Stimulated activated CD4-positive, alpha-beta T cell treated with anti-CD3 and anti-CD28 coated beads, Interleukin-1b, Interleukin-23, amount 100 ng/mL, for 1 hour (primary cell): ENCODE measurements at places on chromosomes 13 and 19.

- no peak for DNase-seq
Observed at GRCh38 chr19:4385291-4386040, 14.9 kb downstream of the SH3GL1 start.

GRCh38 chr19:33301900-33302174, 497 bp downstream of the CEBPA start:
- DNase-seq, result no peak

DNA sequence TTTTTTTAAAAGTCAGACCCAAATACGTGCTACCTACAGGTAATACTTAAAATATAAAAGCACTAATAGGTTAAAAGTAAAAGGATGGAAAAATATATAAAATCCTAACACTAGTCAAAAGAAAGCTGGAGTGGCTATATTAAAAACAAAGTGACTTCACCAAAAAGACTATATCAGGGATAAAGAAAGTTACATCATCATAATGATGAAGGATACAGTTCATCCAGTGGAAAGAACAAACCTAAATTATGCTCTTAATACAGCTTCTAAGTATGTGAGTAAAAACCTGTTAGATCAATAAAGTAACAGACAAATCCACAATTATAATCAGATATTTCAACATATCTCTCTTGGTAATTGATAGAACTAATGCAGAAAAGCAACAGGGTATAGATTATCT, 1.1 kb upstream of the ZNF780B start:
- no peak for DNase-seq

GRCh38 chr19:55693336-55693974, 18.4 kb downstream of the EPN1 start:
- DNase-seq, result no peak

DNA sequence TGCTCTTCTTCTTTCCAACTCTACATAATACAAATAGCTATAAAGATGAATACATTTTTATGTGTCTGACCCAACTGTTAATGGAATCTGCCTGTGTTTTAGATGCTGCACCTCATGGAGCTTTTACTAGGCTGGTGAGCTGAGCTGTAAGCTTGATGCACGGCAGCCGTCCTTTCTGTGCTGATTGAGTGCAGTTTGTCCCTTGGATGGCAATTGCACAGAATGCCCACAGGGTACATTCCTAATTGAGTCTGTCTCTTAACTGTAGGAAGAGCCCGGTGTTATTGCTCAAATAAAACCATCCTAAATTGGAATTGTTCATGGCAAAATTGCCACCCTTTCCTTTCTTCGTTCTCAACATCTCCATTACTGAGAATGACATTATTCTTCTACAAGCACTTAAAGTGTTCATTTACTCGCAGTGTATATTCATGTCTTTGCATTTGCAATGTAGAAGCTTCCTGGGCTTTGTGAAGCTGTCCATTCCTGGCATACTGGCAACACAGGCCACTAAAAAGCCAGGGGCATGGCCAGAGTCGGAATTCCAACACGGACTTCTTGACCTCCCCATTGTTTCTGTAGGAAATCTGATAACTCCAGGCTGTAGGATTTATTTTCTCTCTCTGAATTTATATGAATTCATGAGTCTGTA, 85.8 kb downstream of the SLC10A2 start:
- DNase-seq, result no peak

- DNase-seq, result no peak
Observed at GRCh38 chr13:111614009-111614408, 293.6 kb downstream of the TEX29 start.

GRCh38 chr13:98909016-98909415, 68.8 kb downstream of the DOCK9 start:
- DNase-seq, result no peak

GRCh38 chr19:8640402-8641004, 10.1 kb downstream of the NFILZ start:
- DNase-seq, result no peak

DNA sequence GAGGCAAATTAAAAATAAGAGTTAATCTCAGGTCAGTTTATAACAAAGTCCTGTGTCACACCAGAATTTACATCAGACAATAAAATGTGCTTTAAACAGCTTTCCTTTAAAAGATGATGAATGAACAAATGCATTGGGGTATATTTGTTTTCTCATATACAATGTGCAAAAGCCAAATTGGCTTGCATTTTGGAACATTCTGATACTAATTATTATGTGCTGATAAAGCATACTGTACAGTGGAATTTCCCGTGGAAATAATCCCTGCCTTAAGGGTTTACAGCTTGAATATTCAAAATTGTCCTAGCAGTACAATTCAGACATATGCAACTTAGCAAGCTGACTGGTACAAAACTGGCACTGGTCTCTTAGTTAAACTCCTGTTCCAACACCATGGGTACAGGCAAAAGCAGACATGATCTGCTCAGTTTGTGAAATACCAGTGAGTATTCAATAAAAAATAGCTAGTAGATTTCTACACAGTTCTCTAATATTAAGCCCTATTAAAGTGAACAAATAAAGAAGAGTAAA, 373.4 kb downstream of the SLITRK1 start:
- DNase-seq, result no peak

DNA sequence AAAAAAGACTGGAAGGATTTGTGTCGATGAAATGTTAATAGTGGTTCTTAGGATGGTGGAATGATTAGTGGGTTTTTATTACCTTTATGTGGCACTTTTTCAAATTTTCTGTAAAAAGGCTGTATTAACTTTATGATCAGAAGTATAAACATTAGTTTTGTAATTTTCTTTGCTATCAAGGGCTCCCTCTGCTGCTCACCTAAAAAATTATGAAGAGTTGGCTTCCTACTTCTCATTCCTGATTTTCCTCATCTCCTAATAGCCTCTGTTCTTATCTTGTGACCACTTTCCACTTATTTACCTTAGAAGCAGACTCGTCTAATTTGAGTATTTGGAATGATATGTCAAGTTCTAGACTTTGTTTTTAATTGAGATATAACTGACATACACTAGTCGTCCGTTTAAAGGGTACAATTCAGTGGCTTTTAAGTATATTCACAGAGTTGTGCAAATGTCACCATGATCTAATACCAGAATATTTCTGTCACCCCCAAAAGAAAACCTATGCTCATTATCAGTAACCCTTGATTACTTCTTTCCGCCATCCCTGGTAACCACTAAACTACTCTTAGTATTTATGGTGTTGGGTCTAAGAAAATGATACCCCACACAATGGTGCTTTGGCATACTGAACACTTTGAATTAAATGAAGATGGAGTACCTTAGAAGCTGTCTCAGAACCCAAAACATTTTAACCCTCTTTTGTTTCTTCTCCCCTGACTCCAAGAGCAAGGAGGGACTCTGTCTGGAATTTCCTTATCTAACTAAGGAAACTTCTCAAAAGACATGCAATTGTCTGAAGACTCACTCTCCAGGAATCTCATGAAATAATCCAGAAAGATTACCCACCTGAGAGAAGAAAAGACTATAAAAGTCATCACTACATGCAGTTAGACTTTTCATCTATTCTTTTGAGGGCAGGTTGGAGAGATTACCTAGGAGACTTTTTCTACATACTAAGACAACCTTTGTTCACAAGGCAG, 311.3 kb downstream of the DLEU7 start:
- DNase-seq, result no peak

- DNase-seq, result no peak
Observed at GRCh38 chr19:12825254-12826131, 8.9 kb downstream of the RTBDN start.

DNA sequence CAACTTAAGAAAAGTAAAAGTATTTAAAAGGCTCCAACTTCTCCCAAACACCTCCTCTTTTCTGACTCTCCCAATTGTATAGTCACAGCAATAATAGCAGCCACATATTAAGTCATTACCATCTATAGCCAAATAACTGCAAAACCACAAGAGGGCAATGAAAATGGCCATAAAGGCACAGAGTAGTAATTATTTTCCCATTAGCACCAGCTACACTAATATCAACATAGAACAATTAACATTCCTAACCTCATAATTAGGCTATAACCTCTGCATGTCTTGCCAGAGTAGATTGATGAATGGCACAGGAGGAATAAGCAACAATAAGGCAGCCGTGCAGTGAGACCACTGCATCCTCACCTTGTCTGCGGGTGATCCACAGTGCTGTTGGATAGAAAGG, 226.4 kb upstream of the SERP2 start:
- DNase-seq, result no peak

DNA sequence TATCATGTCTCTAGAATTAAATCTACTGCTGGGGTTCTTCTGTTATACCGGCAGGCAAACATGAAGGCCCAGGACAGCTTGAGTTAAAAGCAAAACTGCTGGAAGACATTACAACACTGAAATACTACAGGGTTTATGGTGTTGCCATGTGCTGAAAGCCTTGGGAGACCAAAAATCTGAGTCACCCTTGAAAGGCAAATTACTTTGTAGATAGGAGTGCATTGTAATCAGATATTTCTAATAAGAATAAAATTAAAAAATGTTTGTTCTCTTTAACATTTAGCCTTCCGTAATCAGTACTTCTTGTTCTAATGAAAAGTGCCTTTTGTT, 181.3 kb downstream of the PCDH9 start:
- DNase-seq, result no peak

- DNase-seq, result no peak
Observed at GRCh38 chr13:54226876-54227275, 1198.3 kb downstream of the OLFM4 start.

DNA sequence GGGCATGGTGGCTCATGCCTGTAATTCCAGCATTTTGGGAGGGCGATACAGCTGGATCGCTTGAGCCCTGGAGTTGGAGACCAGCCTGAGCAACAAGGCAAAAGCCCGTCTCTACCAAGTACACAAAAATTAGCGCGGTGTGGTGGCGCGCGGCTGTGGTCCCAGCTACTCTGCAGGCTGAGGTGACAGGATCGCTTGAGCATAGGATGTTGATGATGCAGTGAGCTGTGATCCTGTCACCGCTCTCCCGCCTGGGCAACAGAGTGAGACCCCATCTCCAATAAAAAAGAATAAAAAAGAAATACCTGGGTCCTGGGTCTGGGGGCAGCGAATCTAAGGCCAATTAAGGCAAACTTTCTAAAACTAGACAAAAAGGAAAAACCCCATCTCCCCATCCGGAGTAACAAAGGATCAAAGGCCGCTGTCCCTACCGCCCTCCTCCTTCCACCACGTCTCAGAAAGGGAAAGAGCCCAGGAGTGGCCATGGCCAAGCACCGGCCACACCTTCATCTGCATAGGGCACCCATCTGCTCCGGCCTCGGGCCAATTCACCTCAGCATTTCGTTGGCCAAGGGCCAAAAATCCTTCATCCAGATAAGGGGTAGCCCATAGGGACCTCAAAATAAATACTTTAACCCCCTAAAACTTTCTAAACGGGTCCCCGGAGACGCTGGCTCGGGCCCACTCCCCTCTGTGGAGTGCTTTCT, 851 bp downstream of the ZNF320 start:
- no peak for DNase-seq

- no peak for DNase-seq
Observed at GRCh38 chr19:30629086-30629485, 256.9 kb downstream of the ZNF536 start.

GRCh38 chr19:45826934-45827333, 11.8 kb upstream of the RSPH6A start:
- no peak for DNase-seq

DNA sequence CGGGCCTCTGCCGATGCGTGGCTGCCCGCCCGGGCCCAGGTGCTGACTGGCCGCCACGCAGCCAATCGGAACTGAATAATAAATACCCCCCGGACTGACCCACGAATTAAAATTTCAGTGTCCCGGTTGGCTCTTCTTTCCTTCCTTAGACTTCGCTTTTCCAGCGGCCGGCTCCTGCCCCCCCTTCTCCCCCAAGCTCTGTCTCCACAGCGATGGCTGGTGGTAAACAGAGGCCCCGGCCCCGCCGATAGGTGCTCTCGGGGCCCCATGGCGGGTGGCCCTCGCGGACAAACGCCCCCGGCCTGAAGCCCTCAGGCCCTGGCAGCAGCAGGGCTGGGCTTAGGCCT, 2.6 kb downstream of the ZBTB7A start:
- no peak for DNase-seq

DNA sequence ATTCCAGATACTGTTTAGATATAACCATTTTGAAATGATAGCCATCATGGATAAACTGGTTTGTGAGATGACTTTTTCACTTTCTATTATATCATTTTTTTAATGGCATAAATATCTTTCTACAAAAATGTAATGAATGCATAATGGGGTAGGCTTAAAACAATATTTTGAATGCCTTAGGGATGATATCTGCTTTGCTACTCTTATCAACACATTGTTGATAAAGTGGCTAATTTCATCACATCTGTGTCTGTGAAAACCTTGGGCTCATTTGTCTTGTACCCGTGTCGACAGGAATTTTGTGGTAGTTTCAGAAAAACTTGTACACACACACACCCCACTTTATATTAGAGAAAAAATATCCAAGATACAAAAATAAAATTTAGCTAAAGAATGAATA, 44.1 kb downstream of the SLITRK6 start:
- no peak for DNase-seq

GRCh38 chr19:54186934-54187381, 2.4 kb downstream of the MBOAT7 start:
- no peak for DNase-seq

- no peak for DNase-seq
Observed at GRCh38 chr13:58056426-58056825, 424.9 kb downstream of the PCDH17 start.

- DNase-seq, result no peak
Observed at GRCh38 chr13:41694545-41695301, 237.4 kb downstream of the RGCC start.

- no peak for DNase-seq
Observed at GRCh38 chr19:29539670-29540069, 13.9 kb downstream of the VSTM2B start.

GRCh38 chr19:6735181-6735911, 2.0 kb downstream of the GPR108 start:
- DNase-seq, result no peak

DNA sequence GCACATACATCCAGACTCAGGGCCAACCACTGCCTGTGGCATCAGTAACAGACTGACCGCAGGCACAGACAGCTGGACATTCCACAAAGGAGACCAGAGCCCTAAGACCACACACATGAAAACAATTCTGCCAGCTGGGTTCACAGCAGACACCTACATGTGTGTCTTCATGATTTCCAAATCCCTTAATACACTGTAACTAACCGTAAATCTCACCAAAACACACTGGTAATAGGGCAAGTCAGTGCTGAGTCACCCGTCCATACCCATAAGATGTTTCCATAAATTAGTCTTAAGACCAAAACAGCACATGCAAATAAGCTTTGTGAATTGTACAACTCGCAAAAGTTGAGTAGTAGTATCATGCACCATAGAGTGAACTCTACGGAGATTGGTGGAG, 65.4 kb downstream of the TUBGCP3 start:
- DNase-seq, result no peak
